IMR-90 (cell line): ENCODE measurements at places on chromosomes 13 and 19.
A peak's percentile ranks its signal among the peaks of the same experiment; 100 is the strongest.

- no peak for DNase-seq
Observed at GRCh38 chr13:88752041-88752440, 1080.9 kb downstream of the SLITRK5 start.

DNA sequence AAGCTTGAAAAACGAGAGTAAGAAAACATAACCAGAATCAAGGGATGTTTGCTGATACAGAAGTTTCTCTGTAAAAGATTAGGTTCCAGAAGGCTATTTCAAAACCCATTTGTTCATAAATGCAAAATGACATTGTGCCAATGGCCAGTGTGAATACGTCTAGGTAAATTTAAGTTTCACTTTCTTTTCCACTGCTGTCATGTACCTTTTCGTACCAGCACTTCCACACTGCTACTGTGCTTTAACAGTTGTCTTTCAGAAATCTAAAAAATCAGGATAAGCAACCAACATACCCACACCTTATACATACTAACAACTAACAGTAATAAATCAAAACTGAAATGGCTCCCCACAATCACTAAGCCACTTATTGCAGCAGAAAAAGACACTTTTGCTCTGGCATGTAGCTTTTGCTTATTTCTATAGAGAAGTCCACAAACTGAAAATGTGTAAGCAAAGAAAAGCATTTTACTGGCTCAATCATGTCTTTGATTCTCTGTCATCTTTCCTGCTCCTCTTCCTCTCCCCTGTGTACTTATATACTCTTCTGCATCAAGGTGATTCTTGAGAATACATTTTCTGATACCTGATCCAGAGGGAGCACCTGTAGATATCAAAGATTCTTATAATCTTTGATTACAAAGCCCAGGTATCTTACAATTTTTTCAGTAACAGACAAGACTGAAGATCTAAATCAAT is 34.3 kb downstream of the ELF1 start:
- no peak for DNase-seq

DNA sequence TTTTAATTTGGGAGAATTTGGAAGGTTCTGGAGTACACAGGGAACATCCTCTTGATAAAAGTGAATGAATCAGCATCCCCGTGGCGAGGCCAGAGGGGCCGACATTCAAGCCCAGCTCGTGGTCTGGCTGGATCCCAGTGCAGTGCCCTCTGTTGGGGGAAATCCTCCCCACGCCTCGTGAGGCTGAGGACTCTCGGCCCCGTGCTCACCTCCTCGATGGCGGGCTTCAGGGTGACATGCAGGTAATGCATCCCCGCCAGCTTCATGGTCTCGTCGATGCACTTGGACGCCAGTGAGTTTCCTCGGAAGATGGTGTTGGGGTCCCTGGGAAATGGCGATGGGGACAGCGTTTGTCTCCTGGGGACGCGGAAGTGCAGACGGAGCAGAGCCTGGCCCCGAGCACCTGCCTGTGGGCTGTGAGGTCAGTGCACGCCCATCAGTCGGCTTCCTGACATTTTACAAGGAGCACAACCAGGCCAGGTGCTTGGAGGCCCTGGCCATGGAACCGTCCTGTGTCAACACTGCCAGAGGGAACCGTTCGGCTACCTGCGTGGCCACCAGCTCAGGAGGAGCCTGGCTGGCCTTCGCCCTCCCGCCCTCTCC is 43.3 kb upstream of the C13orf46 start:
- DNase-seq, result peak; percentile 42

- DNase-seq, result no peak
Observed at GRCh38 chr13:112991609-112992008, 22.6 kb downstream of the MCF2L start.

DNA sequence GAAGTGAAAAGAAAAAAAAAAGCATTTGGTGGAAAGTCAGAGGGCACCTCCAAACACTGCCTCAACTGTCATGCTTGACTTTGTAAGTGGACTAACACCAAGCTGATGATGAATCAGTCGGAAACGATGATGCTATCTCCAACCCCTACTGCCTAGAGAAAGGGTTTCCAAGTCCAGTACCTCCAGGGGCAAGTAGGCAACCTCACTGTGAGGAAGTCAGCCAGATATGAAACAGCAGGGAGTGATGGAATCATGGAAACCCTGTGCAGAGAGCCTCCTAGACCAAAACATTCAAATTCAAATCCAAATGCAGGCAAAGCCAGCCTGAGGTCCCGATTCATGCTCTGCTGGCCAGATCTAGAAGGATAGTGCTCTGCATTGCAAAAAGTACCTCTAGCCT is 100.9 kb upstream of the SERP2 start:
- DNase-seq, result peak; percentile 51

DNA sequence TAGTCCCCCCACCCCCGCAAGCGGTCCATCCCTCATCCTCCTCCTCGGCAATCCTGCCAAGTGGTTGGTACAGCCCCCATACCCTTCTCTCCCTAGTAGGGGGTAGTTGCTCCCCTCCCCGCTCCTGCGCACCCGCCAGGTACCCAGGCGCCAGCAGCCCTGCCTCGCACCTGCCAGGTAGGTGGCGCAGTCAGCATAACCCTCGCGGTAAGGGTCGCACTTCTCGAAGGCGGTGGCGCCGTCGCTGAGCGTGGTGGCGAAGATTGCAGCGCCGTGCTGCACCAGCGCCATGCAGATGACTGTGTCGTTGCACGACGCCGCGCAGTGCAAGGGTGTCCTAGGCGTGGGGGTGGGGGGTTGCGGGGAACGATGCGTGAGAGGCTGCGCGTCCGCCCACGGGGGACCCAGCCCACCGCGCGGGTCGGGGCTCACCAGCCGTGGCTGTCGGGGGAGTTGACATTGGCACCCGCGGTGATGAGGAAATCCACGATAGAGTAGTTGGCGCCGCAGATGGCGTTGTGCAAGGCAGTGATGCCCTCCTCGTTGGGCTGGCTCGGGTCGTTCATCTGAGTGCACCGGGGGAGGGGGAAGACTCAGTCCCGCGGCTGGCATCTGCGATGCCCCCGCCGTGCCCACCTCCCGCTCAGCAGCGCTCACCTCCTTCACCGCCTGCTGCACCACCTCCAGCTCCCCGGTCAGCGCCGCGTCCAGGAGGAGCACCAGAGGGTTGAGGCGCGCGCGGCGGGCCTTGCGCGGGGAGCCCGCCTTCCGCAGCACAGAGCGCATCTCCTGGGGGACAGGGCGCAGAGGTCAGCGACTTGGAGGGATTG is 15.2 kb upstream of the ERCC2 start:
- DNase-seq, result no peak

GRCh38 chr13:30128591-30128990 is 178.8 kb downstream of the KATNAL1 start:
- DNase-seq, result no peak

- DNase-seq, result peak; percentile 45
Observed at GRCh38 chr13:99124794-99125316, 75.8 kb upstream of the UBAC2 start.

GRCh38 chr13:80469853-80470381 is 129.0 kb upstream of the SPRY2 start:
- DNase-seq, result peak; percentile 31

DNA sequence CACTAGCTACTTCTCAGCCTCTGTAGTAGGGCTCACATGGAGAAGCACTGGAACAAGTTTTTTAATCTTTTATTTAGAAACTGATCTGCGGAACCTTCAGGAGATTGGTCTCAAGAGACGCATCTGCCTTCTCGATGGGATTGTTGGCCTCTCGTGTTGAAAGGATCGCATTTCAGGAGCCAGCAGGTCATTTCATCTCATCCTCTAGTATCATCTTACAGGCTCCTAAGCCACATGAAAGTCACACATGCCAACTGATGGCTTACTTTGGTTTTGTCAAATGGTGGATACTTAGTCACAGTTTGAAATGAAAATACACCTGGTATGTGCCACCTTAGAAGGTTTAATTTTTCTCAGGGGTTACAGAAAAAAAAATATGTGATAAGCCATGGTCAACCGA is 1703.6 kb downstream of the EFNB2 start:
- DNase-seq, result no peak

- no peak for DNase-seq
Observed at GRCh38 chr13:102399791-102400674, 1.8 kb downstream of the FGF14 start.

DNA sequence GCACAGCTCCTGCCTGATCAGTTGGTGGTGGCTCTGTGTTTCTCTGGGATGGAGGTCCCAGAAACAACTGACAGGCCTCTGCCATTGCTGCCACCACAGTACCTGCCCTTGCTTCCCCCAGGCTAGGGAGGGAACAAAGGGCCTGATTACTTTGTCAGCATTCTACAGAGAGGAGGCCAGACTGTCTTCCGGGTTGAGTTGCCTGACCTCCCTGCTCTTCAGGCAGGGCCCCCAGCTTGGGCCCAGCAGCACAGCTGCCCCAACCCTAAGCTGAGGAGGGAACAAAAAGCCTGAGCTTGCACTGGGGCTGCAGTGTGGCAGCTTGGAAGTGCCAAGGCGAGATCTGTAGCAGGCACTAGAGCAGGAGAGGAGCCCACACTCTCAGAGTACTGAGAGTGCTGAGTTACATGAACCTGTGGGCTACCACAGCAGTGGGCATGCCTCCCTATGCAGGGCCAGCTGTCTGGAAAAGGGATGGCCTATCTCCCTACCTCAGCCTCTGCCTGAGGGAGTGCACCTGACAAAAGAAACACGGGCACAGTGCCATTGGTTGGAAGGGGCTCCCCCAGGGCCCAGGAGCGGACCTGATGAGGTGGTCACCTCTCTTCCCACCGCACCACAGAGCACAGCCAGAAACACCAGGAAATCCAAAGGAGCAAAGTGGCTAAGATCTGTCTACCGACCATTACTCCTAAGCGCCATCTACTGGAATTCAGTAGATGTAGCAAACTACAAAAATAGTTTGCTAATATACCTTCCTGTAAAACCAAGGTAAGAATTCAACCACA is 24.4 kb downstream of the SLC25A15 start:
- peak; percentile 34 for DNase-seq

DNA sequence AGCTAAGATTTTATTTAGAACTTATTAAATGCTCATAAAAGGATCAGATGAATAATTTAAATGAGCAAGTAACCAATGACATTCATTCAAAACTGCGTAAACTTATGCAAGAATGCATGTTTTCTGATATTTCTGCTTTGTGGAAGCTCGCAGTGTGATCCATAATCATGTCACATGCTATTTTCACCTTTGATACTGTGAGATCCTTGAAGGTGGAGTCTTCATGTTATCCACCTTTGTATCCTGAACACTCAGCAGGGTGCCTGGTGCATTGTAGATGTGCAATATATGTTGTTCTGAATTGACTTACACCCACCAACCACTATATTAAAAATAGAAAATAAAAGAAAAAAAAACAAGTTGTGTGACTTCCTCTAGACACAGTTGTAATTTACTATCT is 333.5 kb downstream of the DCT start:
- DNase-seq, result no peak

- DNase-seq, result no peak
Observed at GRCh38 chr13:77894743-77895142, 23.9 kb downstream of the EDNRB start.

DNA sequence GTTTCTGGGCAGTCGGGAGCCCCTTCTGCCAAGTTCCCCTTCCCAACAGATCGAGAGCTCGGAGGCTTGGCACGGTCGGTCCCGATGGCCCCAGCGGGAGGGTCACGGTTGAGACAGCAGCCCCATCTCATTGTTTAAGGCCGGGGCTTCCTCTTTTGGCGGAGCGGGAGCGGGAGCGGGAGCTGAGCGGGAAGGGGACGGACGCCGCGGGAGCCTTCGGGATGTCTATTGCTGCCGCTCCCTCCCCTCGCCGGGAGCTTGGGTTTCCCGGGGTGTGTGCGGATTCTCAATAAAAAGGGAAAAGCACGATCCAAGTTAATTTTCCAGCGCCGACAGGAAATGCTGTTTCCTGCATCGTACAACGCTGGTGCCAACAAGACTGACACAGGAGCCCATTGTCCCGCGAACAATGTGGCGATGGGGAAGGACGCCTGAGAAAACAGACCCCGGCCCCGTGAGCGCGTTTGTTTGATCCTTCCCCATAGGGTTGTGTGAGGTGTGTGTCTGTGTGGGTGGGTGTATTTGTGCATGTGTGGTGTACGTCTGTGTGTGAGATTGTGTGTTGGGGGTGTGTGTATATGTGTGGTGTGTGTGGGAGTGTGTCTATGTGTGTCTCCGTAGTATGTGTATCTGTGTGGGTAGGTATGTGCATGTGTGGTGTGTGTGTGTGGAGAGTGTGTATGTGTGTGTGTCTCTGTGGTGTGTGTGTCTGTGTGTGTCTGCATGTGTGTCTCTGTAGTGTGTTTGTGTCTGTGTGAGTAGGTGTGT is 36.3 kb upstream of the FLT1 start:
- DNase-seq, result peak; percentile 30

- DNase-seq, result no peak
Observed at GRCh38 chr19:1849886-1850398, 1.7 kb upstream of the REXO1 start.

- DNase-seq, result no peak
Observed at GRCh38 chr19:17202249-17202648, 12.9 kb upstream of the USE1 start.

GRCh38 chr19:42154471-42155323 is 22.5 kb upstream of the POU2F2 start:
- DNase-seq, result no peak

DNA sequence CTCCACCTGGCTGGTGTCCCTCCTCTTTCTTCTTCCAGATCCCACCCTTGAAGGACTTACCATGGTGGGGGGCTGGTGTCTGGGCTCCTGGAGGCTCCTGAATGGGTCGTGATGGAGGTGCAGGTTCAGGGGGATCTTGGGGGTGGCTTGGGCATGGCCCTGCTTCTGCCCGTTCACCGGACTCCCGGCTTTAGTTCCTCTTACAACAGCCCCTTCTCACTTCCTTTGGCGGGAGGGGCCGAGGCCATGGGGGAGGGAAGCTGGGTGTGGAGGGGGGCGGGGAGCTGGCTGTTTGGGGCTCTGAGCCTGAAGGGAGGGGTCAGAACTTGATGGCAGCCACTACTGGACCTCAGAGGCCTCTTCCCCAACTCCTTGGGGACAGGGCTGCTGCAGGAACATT is at the start of gene MYO1F:
Gene MYO1F (minus strand): TSS at position 196 of the 400 bp plus-strand sequence. CDS start 133 bp downstream, at position 63.
- DNase-seq, result no peak

DNA sequence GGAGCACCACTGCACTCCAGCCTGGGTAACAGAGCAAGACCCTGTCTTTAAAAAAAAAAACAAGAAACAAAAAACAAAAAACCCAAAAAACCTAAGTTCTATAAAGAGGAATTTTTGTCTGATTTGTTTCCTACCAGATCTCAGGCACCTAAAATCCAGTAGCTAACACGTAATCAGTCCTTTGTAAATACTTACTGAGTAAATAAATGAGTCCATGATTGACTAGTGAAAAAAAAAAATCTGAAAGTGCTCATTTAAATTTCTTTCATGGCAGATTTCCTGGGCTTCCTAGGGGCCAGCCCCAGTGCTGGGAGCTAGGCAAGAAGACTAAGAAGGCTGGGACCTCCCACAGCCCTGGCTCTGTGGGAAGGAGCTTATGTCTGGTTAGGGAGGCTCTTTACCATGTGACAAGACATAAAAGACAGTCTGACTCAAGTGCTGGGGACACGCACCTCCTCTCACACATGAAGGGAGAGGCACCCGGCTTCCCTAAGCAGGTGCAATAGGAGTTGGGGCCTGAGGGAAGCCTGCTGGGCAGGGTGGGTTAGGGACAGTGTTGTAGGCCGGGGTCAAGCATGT is 22.5 kb downstream of the LIG1 start:
- DNase-seq, result no peak

- DNase-seq, result no peak
Observed at GRCh38 chr19:8305798-8306197, 2.4 kb downstream of the CD320 start.
